ENCODE measurements at places on chromosomes 5 and 9.

DNA sequence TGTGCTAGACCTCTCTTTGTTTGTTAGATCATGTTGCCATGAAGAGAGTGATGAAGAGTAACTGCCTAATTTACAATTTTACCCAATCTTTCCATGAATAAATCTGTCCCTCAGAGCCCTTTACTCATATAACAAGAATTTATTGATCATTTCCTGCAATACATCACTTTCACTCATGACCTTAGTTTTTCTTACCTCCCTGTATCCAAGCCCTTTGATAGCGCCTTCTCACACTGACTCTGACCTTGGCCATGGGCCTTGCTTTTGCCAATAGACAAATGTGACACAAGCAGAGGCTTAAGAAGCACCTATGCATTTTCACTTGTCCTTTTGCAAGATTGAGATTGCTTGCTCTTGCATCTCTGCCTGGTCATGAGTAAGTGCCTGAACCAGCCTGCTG lies 288.1 kb downstream of the NNT start:
- no peak for DNase-seq

DNA sequence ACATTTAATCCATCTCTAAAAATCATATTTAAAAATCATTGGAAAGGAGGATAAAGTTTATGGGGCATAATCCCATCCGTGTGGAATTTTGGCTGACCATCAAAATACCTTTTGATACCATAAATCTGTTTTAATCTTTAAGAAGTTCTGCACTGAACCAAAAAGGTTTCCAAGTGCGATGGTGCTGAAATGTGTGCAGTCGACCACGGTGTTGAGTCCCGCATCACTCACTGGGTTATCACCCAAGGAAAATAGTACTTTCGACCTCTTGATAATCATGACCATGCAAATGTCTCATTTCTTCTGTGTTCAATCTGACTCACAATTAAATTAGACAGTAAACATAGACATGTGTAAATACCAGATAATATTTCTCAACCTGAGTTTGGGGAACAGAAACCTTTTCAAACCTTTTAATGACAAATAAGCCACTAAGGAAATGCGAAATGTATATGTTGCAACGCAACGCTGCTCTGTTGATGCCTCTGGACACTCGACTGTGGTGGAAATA lies 62.0 kb upstream of the CDH6 start:
- no peak for DNase-seq

GRCh38 chr9:79570448-79571308 lies 1.1 kb upstream of the TLE4 start:
- peak; percentile 7 for DNase-seq

GRCh38 chr9:69198521-69199220 lies 24.6 kb downstream of the TJP2 start:
- no peak for DNase-seq

GRCh38 chr9:72751541-72751940 lies 201.3 kb downstream of the ALDH1A1 start:
- DNase-seq, result no peak

GRCh38 chr5:143653256-143653655 lies 158.7 kb upstream of the HMHB1 start:
- no peak for DNase-seq

All from CD4-positive, alpha-beta T cell treated with Interleukin-15 for 4 hours (primary cell).